H1 (cell line): ENCODE measurements at places on chromosomes 1 and 21. TPM values are rescaled to one million over a fixed set of nuclear protein-coding genes. Genes with fewer than 3 reads are reported as not detected.

DNA sequence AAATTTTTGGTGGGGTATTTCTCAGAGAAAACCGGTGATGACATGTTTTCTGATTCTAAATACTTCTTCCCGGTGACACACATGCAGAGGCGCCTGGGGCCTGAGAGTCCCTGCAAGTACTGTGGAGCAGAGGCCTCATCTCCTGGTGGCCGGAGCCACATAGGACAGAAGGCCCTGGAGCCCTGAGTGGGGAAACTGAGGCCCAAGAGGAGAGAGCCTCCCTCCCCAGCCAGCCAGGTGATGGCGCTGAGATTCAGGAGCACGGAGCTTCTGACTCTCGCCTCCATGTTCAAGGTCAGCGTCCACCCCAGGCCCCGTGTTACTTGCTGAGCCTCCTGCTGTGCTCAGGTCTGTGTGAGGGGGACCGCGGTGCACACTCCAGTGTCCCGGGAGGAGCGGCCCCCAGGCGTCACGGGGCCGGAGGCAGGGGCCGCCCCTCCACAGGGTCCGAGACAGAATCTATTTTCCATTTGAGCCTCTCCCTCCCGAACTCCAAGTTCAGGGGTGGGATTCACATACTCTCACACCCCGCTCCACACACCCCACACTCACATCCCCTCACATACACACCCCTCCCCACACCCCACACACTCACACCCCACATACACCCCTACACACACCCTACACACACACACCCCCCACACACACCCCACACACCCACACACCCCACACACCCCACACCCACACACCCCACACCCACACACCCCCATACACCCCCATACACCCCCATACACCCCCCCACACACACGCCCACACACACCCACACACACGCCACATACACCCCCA lies 43.8 kb downstream of the SLX9 start:
- DNase-seq: no peak

- no peak for DNase-seq
These were observed 129.5 kb downstream of the TENT5C start for GRCh38 chr1:117735045-117735992.

DNA sequence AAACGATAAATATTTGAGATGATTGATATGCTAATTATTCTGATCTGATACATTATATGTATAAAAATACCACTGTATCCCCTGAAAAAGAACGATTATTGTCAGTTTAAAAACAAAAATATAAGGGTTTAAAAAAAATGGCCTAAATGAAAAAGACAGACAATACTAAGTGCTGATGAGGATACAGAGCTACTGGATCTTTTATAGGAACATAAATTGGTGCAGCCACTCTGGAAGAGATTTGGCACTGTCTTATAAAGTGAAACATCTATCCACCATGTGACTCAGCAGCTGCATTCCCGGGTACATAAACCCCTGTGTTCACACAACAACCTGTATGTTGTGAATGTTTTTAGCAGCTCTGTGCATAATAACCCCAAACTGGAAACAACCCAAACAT lies 44.2 kb downstream of the KAZN start:
- DNase-seq: no peak

- DNase-seq: no peak
These were observed 191.4 kb downstream of the ZBTB18 start for GRCh38 chr1:244242446-244242845.

The ILDR2 gene
- 0.86 and 1.5 TPM in 2 replicates for total RNA-seq

The BSND gene
- 0.40 and 0.43 TPM in 2 replicates for total RNA-seq

The GSTM1 gene
- total RNA-seq: 16.5 and 16.7 TPM in 2 replicates

- no peak for DNase-seq
These were observed 20.6 kb upstream of the NPL start for GRCh38 chr1:182768963-182769362.

The FNDC10 gene
- total RNA-seq: 18.3 and 19.0 TPM in 2 replicates

DNA sequence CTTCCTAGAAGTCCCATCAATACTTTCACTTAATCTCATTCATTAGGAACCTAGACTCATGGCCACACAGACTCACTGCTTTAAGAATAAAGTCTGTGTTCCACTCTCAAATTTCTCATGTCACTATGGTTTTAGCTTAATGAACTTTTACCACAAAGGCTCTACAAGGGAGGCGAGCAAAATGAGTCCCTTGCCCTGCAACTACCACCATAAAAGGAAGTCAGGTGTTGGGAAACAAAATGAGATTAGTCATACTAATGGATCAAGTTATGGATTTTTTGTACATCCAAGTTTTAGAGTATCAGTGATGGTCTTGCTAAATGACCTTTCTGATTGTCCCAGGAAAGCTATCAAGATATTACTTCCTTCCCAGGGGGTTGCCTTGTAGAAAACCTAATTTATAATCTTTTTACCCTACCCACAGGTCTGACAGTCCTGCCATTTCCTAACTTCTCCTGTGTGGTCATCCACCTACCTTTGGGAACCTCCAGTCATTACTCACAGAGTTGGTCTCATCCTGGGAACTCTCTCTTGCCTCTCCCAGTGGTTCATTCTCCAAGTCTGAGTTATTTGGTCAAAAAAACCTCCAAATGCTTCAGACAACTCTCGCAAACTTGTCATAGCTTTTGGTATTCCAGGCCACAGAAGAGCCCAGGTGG lies 51.8 kb upstream of the SLC16A1 start:
- DNase-seq: no peak

GRCh38 chr1:169484683-169485430 lies 887 bp downstream of the SLC19A2 start:
- no peak for DNase-seq

GRCh38 chr1:23322770-23323169 lies 21.3 kb downstream of the HNRNPR start:
- no peak for DNase-seq

The PLD5 gene
- 7.5 and 8.5 TPM in 2 replicates for total RNA-seq

DNA sequence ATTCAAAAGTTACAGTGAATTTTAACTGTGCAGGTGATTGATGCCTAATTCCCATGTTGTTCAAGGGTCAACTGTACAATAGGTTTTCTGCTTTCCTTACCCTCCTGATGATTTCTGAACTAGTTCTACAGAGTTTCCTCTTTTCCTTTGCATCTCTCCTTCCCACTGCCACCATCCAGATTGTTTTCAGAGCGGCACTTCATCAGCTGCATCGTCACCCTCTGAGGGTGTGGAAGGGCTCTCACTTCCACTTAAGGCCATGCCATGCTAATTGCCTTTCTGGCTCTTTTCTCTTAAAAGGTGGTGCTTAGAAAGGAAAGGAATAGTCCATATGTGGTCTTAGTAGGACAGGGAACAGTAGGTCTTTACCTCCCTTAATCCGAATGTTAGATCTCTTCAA lies 39.1 kb downstream of the DISC1 start:
- DNase-seq: no peak

The PTGFR gene
- 0.13 TPM in 1 of 2 replicates, not detected in the other for total RNA-seq

The SPATA46 gene
- not detected in 2 replicates for total RNA-seq

GRCh38 chr1:228350831-228351781 lies 55.5 kb downstream of the TRIM11 start:
- DNase-seq: no peak
